ENCODE measurements at places on chromosomes 2 and 18.

GRCh38 chr2:169933124-169933711 is 106.0 kb downstream of the UBR3 start:
- DNase-seq: peak; percentile 22

GRCh38 chr2:182378759-182379158 is 48.1 kb downstream of the PDE1A start:
- DNase-seq: no peak

DNA sequence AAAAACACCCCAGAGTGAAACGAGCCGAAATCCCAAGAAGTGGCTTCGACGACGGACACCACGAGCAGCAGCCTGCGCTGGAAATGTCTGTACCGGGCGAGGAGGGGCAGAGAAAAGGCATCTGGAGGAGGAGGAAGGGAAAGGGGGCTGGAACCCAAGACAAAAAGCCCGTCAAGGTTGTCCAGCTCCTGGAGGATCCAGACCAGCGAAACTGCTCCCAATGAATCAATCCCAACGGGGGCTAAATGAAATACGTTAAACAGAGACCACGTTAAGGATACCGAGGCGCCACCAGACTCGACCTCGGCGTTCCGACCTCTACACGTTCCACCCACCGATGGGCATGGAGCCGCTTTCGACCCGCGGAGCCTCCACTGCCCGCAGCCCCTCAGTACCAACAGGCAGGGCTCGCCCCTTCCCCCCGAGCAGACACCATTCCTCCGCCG is 400 bp downstream of the CCDC88A start:
- peak; percentile 26 for DNase-seq

GRCh38 chr18:21762181-21762772 is 21.7 kb downstream of the MIB1 start:
- DNase-seq: no peak

DNA sequence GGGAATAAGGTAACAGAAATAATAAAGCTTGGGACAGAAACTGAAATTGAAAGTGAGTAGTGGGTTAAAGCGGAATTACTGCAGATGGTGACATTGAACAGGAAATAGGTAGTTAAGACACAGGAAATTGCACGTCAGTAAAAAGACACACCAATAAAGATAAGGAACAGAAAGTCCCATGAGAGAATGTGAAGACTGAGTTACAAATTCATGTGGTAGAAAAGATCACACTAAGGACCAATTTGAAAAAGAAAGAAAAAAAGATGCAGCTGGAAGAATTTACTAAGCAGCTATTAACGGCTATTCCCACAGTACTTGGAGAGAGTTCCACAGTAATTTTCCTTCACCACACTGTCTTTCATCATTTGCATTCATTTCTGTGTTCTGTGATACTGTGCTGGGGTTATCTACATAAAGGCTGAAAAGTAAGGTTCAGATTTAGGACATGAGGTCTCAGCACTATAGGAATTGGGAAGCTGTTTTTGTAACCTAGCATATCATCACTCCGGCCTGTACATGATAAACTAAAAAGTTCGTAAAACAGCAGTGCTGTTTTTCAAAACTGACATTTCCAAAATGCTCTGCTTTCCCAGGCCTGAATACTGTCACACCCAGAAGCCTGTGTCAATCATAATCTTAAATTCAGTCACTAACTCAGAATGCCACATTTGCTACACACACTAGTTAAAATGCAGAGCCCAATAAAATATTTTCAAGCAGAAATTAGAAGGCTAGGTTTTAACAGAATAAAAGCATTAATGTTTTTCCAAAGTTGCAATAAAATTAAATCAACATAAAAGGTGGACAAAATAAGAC is 42.9 kb downstream of the SRBD1 start:
- peak; percentile 66 for DNase-seq

- DNase-seq: no peak
Measured at GRCh38 chr2:184006998-184007397, 591.3 kb upstream of the ZNF804A start.

DNA sequence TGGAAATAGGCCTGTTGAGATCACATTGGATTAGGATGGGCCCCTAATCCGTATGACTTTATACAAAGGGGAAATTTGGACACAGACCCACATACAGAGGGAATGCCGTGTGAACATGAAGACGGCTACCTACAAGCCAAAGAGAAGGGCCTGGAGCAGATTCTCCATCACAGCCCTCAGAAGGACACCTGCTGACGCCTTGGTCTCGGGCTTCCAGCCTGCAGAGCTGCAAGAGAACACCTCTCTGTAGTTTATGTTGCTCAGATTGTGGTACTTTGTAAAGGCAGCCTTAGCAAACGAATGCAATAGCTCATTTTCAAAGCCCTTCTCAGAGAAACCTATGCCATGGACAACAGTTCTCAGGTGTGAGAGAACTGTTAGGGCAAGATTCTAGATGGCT is 86.1 kb downstream of the LONRF2 start:
- DNase-seq: no peak

GRCh38 chr2:182548031-182548950 is 121.5 kb upstream of the PDE1A start:
- DNase-seq: no peak

DNA sequence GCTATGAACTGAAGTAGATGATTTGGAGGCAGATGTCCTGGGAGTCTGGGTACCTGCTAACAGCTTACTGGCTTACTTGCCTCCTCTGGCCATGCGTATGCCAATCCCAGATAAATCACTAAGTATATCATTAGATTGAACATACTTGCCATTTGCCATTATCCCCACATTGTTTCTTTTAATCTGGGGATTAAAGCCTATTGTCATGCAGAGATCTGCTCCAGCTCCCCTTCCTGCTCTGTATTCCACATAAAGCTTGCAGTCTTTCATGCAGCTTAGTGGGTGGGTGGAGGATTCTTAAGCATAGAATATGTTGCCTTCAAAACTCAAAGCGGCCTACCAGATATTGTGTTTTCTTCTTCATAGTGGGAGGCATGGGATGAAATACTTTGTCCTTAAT is 311.8 kb upstream of the MMADHC start:
- no peak for DNase-seq

DNA sequence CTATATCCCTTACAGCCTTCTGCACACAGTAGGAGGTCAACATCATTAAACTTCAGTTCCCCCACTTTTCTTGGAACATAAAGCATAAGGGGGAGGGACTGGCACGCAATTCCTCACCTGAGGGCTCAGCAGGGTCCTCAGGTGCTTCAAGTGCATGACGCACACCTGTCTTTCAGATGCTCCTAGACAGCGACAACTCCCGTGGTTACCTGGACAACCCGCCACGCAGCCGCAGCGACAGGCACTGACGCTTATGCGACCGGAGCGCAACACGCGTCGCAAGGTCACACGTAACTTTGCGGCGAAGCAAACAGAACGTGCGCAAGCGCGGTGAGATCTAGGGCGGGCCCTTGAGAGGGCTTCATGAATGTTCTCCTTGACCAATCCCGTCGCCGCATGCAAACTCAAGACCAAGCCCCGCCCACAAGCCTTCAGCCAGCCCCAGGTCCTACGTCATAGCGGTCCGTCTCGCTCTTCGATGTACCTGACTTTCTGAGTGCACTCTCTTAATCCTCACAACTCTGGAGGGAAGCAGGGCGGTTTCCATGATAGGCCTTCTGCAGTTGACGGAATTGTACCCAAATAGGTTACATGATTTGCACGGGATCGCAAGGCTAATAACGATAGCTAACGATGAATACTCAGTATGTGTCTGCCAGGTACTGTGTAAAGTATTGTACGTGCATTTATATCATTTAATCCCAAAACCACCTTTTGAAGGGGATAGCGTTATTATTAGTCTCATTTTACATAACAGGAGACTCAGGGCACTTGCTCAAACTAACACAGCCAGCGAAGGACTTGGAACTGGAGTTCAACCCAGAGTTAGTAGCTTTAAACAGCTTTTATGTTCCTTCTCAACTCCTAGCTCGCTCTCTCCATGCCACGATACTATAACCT is at the start of gene IFT172:
IFT172 (minus strand) TSS at position 246 of the 900 bp plus-strand sequence; CDS start at position 156, 90 bp downstream.
- DNase-seq: peak; percentile 96

DNA sequence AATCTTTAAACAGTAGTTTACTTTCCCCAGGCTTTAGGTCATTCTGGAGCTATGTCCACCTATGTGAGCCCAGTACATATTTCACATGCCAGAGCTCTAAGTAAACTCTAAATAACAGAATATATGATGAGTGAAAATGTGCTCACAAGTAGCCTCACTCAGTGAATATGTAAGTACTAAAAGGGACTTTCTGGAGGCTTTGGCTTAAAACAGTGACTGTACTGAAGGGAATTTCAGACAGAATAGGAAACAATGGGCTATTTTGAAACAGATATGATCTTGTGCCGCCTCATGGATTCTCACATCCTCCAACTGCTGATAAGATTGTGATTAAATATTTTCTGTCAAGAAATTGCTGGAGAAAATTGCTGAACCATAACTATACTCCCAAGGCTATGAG is 747.9 kb downstream of the SOCS6 start:
- no peak for DNase-seq

- DNase-seq: no peak
Measured at GRCh38 chr18:3425446-3425845, 24.5 kb upstream of the TGIF1 start.

DNA sequence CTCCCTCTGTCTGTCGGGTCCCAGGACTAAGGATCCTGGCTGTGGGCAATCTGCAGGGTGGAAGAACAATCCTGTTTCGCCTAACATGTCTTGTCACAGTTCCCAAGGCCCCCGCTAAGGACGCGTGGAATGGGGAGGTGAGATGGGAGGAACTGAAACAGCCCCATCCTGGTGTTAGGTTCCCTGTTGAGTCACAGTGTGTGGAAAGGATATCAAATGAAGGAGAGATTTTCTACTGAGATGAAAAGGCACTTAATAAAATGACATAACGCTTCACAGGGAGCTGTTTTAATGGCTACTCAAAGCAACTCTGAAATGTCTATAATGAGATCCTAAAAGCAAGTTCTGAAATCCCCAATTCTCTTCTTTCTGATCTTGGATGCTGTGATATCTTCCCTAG is 52.5 kb downstream of the RAB31 start:
- DNase-seq: no peak

DNA sequence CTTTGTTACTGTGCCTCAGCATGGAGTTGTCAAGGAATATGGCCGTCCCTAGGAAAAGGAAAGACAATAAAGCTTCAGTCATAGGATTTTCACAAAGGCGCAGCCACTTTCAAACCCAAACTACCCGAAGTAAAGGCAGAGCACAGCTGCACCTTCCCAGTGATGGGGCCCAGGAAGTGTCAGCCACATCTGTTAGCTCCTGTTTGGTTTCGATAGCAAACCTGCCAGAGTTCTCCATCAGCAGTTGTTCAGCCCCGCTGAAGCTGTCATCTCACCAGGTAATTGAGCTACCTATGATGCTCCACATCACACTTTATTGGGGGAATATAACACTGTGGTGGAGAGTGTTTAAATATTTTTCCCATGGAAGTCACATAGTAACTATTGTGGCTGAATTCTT is 80.7 kb downstream of the LRATD1 start:
- no peak for DNase-seq

DNA sequence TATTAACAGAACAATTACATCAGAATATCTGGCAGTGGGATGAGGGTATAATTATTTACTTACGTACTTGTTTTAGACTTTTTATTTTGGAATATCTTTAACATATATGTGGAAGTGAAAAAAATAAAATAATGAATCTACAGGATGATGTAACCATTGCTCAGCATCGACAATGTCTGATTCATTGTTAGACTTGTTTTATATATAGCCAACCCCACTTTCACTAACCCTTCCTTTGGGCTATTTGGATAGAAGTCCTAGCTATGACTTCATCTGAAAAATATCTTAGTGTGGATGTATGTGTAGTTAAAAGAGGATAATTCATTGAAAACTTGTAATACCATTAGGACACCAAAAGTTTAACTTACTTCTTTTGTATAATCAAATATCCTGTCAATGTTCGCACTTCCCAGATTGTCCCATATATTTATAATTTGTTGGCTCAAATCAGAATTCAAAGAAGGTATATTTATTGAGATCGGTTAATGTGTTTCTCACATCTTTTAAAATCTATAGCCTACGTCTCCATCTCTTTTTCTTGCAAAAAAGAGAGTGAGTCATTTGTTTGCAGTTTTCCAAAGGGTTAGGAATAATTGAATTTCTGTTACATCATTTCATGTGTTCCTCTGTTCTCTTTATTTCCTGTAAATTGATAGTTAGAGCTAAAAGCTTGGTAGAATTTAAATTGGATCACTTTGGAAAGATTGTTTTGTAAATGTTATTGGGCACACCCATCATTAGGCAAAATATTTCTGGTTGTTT is 506.1 kb upstream of the FAM98A start:
- DNase-seq: no peak

GRCh38 chr2:15408759-15409158 is 152.4 kb downstream of the NBAS start:
- DNase-seq: no peak

DNA sequence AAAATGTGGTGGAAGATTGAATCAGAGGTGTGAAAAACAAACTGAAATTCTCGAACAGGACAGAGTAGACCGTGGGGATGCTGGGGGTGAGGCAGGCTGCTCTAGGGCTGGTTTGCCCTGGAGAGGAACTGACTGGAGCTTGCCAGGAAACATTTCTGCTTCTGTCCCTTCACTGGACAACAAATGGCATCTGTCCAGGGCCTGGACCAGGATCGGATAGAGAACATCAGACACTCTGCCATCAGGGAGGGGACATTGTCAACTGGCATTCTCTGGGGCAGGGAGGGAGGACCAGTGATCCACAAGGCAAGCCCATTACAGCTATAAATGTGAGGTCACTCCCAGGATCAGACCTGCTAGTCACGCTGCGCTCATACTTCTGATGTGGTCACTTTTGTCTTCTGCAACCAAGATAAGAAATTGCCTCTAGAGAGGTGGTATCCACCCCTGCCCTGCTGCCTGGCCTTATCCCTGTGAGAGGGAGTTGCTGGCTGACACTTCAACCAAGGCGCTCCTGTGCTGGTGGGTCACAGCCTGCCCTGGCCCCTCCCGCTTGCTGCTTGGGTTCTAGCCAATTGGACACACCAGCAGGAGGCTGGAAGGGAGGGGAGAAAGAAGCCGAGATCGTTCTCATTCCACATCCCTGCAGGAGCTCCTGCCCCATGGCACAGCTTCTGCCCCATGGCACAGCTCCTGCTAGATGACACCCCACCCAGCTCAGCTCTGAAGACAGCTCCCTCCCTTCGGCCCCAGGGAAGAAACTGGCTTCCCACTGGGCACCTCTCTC is 8.7 kb downstream of the NPPC start:
- DNase-seq: no peak

GRCh38 chr2:197198890-197199289 is 111.7 kb downstream of the ANKRD44 start:
- peak; percentile 75 for DNase-seq

GRCh38 chr2:226875438-226876225 is 39.8 kb downstream of the RHBDD1 start:
- DNase-seq: no peak

- DNase-seq: no peak
Measured at GRCh38 chr2:217220228-217221013, 360.6 kb upstream of the TNP1 start.

- no peak for DNase-seq
Measured at GRCh38 chr2:151786483-151786882, 41.7 kb downstream of the ARL5A start.

DNA sequence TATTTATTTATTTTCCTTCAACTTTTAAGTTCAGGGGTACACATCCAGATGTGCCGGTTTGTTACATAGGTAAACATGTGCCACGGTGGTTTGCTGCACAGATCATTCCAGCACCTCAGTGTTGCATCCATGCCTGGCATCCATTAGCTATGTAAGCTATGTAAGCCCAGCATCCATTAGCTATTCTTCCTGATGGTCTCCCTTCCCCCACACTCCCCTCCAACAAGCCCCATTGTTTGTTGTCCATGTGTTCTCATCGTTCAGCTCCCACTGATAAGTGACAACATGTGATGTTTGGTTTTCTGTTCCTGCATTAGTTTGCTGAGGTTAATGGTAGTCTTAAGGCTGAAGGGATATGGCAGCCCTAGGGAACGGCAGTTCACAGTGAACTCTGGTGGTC is 203.4 kb downstream of the CTNNA2 start:
- no peak for DNase-seq
